ENCODE measurements at places on chromosomes 6 and 20.

DNA sequence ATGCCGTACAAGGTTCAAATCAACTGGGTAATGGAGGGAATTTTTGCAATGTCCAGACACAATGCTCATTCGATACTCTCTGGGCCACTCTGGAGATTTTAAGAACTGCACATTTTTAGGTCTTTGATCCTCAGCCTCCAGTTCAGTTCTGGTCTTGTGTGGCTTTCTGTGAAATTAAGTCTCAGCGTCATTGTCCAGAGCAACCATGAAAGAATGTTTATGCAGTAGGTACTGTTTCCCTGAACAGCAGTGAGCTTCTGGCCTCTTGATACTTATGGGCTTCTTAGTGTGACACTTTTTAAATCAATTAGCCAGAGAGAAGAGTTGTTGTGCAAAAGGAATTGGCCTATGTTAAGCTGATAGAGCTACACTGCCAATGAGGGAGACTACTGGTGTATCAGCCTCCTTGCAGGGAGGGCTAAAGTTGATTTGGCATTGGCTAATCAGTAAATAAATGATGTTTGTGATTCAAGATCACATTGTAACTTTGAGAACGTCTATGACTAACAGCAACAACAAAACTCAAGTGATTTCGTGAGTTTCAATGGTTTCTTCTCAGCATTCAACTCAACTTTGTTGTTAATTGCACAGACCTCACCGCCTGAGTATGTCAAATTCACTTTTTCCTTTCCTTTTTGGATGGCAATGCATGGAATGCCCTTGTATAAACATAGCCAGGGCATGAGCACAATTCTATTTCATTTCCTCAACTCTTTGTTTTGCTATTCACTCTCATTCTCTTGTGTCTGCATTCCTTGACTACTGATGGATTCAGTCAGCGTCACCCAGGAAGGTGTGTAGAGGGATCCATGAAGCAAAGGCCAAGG lies 85.1 kb downstream of the GJA1 start:
- DNase-seq: no peak

DNA sequence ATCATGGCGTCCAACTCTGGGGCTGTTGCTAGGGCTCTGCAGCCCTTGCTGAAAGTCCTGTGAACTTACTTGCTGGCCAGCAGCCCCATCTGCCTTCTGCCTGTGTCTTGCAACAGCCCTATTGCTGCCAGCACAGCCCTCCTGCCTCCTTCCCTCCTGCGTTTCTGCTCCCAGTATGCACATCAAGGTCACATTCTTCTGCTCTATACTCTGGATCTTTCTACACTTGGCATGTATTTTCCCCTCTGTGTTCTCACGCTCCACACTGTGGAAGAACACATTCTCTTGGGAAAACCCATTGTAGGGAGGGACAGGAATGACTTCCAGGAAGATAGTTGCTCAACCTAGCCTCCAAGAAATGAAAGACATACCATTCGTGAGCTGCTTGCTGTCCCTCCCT lies 80.9 kb upstream of the PHACTR2 start:
- DNase-seq: no peak

DNA sequence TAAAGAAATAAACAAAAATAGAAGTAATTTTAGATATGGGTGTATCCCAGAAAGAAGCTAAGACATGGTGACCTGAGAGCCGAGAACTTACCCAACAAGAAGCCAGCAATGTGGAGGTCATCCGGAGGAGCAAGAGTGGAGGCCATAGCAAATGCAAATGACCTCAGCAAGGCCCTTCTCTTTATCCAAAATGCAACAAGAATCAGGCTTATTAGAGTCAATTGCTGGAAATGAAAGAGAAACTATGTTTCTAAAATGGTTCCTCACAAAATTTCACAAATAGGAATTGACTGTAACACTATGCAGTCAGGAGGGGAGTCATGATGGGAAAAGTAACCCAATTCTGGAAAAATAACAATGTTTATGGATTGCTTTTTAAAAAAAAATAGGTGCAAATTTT lies 90.4 kb downstream of the TNFAIP3 start:
- no peak for DNase-seq

GRCh38 chr6:109296452-109296851 lies 85.8 kb downstream of the CD164 start:
- DNase-seq: no peak

GRCh38 chr20:10770753-10771152 lies 97.0 kb upstream of the JAG1 start:
- DNase-seq: no peak

- peak; percentile 84 for DNase-seq
Observed at GRCh38 chr20:48821261-48821920, 6.4 kb downstream of the PREX1 start.

GRCh38 chr20:11302436-11302835 lies 615.3 kb upstream of the BTBD3 start:
- DNase-seq: no peak

- DNase-seq: no peak
Observed at GRCh38 chr20:50717974-50718761, 13.2 kb upstream of the PARD6B start.

DNA sequence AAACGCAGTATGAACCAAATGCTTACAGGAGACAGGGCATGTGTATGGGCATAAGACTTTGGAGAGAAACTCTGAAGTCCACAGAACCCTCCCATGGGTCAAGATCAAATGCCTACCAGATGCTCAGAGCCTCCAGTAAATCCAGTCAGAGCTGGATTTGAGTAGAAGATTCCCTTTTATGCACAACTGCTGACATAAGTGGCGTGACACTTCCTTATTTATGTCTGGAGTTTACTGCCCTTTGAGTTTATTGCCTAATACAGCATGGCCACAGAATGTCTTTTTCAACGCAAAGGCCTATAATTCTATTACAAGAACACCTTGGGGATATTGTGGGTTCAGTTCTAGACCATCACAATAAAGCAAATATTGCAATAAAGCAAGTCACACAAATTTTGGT lies 220.0 kb upstream of the FOXQ1 start:
- DNase-seq: no peak

- DNase-seq: no peak
Observed at GRCh38 chr6:20274137-20274536, 61.9 kb upstream of the MBOAT1 start.

- DNase-seq: peak; percentile 47
Observed at GRCh38 chr6:36547646-36548400, 544 bp upstream of the STK38 start.

DNA sequence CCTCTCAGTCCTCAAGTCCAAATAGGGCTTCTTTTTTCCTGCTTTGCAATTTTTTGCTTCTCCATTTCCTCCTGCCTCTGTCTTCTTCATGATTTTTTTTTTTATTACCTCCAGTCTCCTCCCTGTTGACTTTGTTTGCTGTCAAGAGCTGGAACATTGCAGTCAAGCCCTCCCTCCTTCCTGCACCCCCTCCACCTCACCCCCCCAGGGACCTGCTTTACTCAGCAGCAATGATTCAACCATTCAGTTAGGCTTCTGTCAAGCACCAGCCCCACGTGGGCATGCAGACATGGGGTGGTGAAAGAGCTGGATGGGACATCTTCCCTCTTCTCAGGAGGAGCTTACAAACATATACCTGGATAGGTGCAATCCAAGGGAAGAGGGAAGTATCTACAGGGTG lies 142.4 kb downstream of the LRFN2 start:
- DNase-seq: no peak

GRCh38 chr6:14790976-14791375 lies 454.9 kb upstream of the JARID2 start:
- no peak for DNase-seq

DNA sequence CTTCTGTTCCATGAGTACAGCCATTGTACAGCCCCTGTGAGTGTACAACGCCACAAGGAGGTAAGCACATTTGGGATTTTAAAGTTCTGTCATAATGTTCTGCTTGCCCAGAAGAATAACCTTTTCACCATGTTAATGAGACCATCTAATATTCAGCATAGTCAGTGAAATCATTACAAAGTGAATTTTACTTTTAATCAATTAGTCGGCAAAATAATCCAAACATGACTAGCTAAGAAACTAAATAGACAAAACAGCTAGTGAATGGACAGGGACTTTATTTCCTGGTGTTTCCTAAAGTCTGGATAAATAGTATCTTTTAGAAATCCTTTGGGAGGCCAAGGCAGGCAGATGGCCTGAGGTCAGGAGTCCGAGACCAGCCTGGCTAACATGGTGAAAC lies 69.0 kb upstream of the NRSN1 start:
- no peak for DNase-seq

- DNase-seq: no peak
Observed at GRCh38 chr20:36394340-36394965, 88.3 kb downstream of the DLGAP4 start.

- no peak for DNase-seq
Observed at GRCh38 chr6:14718861-14719260, 527.0 kb upstream of the JARID2 start.

DNA sequence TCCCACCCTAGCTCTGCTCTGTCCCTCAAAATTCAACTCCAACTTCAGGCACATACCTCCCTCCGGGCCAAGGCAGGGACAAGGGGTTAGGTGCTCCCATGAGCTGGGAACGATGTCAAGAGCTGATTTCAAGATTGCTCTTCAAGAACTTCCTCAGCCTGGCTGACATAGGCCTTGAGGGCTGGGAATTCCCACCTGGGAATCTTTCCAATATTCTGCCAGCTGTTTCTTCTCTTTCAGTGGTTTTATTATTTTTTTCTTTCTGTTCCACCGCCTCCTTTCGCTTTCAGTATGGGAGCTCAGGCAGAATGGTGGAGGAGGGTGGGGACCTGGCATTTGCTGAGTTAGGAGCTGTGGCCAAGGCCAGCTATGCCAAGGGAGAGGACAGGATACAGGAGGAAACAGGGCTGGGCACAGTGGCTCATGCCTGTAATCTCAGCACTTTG lies 33.7 kb downstream of the SRSF3 start:
- no peak for DNase-seq

DNA sequence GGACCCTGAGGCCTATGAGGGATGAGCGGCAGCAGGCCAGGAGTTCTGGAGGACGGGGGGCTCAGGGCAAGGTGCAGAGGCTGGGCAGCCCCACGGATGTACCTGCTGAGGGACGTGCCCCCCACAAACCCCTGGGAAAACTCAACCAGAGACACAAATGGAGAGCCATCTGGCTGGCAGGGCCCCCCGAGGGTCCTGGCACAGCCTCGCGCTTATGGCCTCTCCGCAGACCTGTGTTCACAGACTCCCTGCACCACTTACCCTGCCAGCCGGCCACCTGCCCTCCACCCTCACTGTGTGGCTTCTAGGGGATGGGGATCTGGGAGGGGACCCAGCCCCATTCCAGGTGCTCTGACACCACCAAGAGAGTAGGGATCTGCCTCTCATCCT lies 3.4 kb upstream of the ZBTB46 start:
- no peak for DNase-seq

DNA sequence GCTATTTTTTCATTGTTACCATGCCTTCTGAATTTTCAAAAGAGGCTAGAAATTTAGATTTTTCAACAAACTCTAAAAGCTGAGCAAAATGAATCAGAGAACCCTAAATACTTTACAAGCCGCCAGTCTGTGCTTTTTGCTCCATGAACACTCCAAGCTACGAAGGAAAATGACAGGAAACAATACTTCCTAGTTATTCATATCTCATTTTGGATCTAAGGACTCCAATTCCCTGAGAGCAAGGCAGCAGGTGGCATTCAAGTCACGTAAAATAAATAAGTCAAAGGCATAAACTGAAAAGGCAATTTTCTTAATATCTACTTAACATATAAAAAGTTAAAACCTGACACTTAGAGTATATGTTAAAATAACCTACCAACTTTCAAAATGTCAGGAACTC lies 50.6 kb downstream of the PDSS2 start:
- DNase-seq: no peak

- DNase-seq: no peak
Observed at GRCh38 chr6:105932440-105932839, 153.7 kb upstream of the PRDM1 start.

DNA sequence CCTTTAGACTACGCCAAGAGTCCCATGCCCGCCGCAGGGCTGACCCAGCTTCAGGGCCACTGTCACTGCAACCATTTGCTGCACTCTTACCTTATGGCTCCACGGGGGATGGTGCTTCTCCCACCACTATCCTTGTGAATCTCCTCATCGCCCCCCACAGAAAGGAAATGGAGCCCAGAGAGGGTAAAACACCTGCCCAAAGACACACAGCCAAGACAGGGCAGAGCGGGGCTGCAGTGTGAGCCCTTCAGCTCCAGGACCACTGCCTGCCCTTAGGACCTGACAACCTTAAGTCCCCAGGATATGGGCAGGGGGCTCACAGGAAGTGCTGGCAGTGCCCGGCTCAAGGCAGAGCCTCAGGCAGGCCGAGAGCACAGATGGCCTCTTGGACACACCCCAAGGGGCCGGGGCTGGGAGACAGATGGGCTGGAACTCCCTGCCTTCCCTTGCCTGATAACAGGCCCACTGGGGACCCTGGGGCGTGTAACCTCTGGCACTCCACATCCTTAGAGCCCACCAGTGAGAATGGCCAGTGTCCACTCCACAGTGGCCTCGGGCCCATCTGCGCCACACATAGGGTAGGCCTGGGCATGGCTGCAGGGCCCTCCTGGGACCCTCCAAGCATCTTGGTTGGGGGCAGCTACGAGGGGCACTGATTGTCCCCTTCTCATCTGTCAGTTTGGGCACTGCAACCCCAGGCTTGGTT lies 265.2 kb downstream of the TAF4 start:
- DNase-seq: no peak

- no peak for DNase-seq
Observed at GRCh38 chr6:125444006-125444923, 142.5 kb upstream of the HDDC2 start.

DNA sequence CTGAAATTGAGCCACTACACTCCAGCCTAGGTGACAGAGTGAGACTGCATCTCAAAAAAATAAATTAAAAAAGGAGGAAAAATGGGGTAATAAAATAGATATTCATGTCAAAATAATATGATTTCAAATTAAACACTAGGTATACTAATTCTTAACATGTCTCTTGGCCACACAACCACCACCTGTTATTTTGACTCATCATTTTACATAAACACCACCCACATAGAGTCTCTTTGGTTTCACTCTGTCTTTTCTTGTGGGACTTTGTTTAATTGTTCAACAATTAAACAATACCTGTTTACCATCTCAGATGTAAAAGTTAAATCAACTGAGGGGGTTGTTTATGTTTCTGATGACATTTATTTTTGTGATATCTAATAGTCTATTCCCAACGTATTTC lies 476.8 kb upstream of the ADGRB3 start:
- no peak for DNase-seq

GRCh38 chr6:14270925-14271788 lies 153.6 kb downstream of the CD83 start:
- DNase-seq: no peak

- DNase-seq: no peak
Observed at GRCh38 chr6:150521482-150521881, 78.2 kb upstream of the PLEKHG1 start.

DNA sequence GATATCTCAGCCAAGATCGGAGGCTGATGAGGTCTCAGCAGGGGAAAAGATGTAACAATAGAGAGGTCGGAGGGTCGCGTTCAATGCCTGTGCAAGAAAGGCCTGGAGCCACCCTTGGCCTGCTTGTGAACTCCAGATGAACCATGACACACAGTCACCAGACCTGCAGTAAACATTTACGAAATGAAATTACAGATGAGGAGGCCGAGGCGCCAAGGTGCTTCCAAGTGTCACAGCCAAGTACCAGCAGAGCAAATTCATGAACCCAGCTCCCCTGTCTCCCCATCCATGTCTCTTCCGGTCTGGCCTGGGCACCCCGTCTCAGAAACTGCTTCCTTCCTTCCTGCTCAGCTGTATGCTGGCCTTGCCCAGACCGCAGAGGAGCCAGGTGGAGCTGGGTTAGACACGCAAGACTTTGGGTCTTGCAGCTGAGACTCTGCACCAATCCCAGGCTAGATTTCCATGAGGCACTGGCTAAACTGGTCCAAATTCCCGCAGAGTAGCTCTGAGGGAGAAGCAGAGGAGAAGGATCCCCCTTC lies 48.1 kb downstream of the CHMP4B start:
- DNase-seq: peak; percentile 66

- no peak for DNase-seq
Observed at GRCh38 chr6:41581381-41581991, 35.3 kb downstream of the FOXP4 start.
